Heart right ventricle (tissue), 16 donors: ENCODE measurements at places on chromosomes 6 and 20. TPM values are rescaled to one million over a fixed set of nuclear protein-coding genes. Genes with fewer than 3 reads are reported as not detected.

TMEM14C gene
- 108 TPM for total RNA-seq

DNA sequence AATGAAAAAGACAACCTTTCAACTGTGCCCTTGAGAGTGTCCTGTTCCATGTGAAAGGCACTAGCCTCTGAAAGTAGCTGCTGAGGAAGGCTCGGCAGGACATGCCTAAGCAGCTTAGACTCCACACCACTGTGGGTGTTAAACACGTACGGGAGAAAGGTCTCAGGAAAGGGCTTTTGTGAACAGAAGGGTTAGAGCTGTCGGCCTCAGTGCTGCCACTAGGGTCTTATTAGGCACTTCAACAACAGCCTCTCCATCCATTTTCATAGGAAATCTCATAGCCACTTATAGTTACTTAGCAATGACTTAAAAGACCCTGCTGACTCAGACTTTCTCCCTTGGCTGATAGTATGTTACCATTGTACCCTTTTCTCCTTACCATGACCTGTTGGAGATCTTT lies 662.8 kb downstream of the TBC1D32 start:
- no peak for DNase-seq
- no peak overlapping the region for H3K27ac ChIP-seq
- no peaks in the 10 kb centered on the region for H3K36me3 ChIP-seq
- no peak overlapping the region for H3K4me3 ChIP-seq
- no peaks in the 10 kb centered on the region for H3K27me3 ChIP-seq
- no peaks in the 10 kb centered on the region for H3K4me1 ChIP-seq

DYNLT2 gene
- 0.71 TPM for total RNA-seq

- no peak overlapping the region for H3K27ac ChIP-seq
- no peak overlapping the region for H3K4me3 ChIP-seq
- no peak for DNase-seq
- no peaks in the 10 kb centered on the region for H3K4me1 ChIP-seq
These were observed 6.3 kb downstream of the OXT start for GRCh38 chr20:3077618-3078134.

GRCh38 chr6:56694002-56694401 lies 51.3 kb upstream of the DST start:
- H3K4me3 ChIP-seq = no peak overlapping the region
- H3K27me3 ChIP-seq = no peaks in the 10 kb centered on the region
- no peak for DNase-seq

SPATS1 gene
- not detected for total RNA-seq

DIDO1 gene
- total RNA-seq = 37.0 TPM

GLP1R gene
- 0.58 TPM for total RNA-seq

TRIM40 gene
- total RNA-seq = not detected

DNA sequence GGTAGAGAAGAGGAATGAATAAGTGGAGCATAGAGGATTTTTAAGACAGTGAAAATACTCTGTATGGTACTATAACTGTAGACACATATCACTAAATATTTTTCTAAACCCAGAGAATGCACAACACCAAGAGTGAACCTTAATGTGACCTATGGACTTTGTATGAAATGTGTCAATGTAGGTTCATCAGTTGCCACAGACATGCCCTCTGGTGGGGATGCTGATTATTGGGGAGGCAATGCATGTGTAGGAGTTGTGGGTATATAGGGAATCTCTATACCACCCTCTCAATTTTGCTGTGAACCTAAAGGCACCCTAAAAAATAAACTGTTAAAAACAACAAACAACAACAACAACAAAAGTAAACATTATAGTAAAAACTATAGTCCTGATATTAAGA lies 293.7 kb downstream of the RNF144B start:
- no peak overlapping the region for H3K27ac ChIP-seq
- H3K36me3 ChIP-seq = no peaks in the 10 kb centered on the region
- H3K4me1 ChIP-seq = no peaks in the 10 kb centered on the region
- DNase-seq = no peak

GRCh38 chr6:52286798-52287432 lies 2.4 kb upstream of the MCM3 start:
- no peaks in the 10 kb centered on the region for H3K27me3 ChIP-seq
- H3K4me3 ChIP-seq = no peak overlapping the region
- H3K27ac ChIP-seq = no peak overlapping the region
- peaks cover 11% of the 10 kb centered on the region for H3K36me3 ChIP-seq

GRCh38 chr20:4095639-4096038 lies 80.3 kb upstream of the RNF24 start:
- no peaks in the 10 kb centered on the region for H3K36me3 ChIP-seq
- no peak for DNase-seq
- H3K4me3 ChIP-seq = no peak overlapping the region
- peaks cover 4% of the 10 kb centered on the region for H3K4me1 ChIP-seq
- H3K27ac ChIP-seq = no peak overlapping the region

GRCh38 chr20:2116170-2116940 lies 14.7 kb downstream of the STK35 start:
- DNase-seq = no peak
- H3K36me3 ChIP-seq = peaks cover 21% of the 10 kb centered on the region
- H3K27ac ChIP-seq = no peak overlapping the region
- H3K4me1 ChIP-seq = peaks cover 57% of the 10 kb centered on the region
- no peaks in the 10 kb centered on the region for H3K27me3 ChIP-seq
- H3K4me3 ChIP-seq = no peak overlapping the region

GRCh38 chr6:6293317-6293716 lies 27.1 kb downstream of the F13A1 start:
- H3K4me1 ChIP-seq = no peaks in the 10 kb centered on the region
- peaks cover 3% of the 10 kb centered on the region for H3K27me3 ChIP-seq
- H3K27ac ChIP-seq = no peak overlapping the region
- H3K36me3 ChIP-seq = no peaks in the 10 kb centered on the region
- no peak overlapping the region for H3K4me3 ChIP-seq

GRCh38 chr6:34484899-34485298 lies 19.0 kb downstream of the PACSIN1 start:
- H3K27ac ChIP-seq = no peak overlapping the region
- H3K4me3 ChIP-seq = no peak overlapping the region
- no peaks in the 10 kb centered on the region for H3K36me3 ChIP-seq
- DNase-seq = no peak
- no peaks in the 10 kb centered on the region for H3K27me3 ChIP-seq

C20orf144 gene
- total RNA-seq = not detected

DNA sequence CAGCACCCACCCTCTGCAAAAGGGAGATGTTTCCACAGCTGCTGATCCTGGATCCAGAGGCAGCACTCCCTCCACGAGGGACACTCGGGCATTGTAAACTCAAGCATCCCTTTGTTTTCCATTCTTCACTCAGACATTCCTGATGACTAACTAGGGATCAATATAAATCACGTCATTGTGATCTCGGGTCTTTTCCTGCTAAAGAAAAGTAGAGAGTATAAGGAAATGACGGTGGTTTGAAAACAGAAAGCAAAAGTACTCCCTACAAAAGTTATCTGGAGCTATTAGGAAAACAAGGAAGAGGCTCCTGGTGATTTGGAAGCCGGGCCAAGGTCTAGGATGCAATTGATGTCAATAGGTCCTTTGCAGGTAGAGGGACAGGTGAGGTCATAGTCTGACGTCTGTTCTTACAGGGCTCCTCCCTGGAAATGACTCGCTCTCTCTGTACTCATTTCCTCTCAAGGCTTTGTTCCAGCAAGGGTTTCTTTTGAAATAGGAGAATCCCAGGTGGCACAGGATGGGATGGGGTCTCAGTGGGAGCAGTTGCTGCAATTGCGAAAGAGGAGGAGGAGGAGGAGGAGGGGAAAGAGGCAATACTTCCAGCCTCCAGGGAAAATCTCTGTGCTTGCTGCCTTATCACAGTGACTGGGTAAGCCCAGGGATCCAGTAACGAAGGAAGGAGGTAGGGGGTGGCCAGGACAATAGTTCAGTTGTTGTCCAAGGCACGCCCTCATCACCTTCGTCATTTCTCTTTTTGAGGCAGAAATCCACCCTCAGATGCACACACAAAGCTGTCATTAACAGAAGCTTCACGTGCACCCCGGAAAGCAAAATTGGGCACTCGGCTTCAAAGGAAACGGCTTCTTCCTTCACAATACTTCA lies 222.8 kb downstream of the LY86 start:
- no peaks in the 10 kb centered on the region for H3K36me3 ChIP-seq
- H3K27ac ChIP-seq = peak overlapping the region; percentile 80
- no peaks in the 10 kb centered on the region for H3K27me3 ChIP-seq

GRCh38 chr6:21828704-21829103 lies 235.2 kb downstream of the SOX4 start:
- H3K27ac ChIP-seq = no peak overlapping the region
- no peaks in the 10 kb centered on the region for H3K4me1 ChIP-seq
- no peak for DNase-seq
- H3K36me3 ChIP-seq = no peaks in the 10 kb centered on the region
- no peak overlapping the region for H3K4me3 ChIP-seq
